ENCODE measurements at places on chromosomes 4 and X.

- no peak for DNase-seq
These were observed 115.9 kb downstream of the MAML3 start for GRCh38 chr4:140038031-140038533.

- DNase-seq = no peak
These were observed 208.8 kb downstream of the SH2D1A start for GRCh38 chrX:124555036-124555595.

- DNase-seq = no peak
These were observed 23.1 kb upstream of the C1GALT1C1 start for GRCh38 chrX:120653000-120653399.

- no peak for DNase-seq
These were observed 549.2 kb upstream of the AMOT start for GRCh38 chrX:113389846-113390245.

DNA sequence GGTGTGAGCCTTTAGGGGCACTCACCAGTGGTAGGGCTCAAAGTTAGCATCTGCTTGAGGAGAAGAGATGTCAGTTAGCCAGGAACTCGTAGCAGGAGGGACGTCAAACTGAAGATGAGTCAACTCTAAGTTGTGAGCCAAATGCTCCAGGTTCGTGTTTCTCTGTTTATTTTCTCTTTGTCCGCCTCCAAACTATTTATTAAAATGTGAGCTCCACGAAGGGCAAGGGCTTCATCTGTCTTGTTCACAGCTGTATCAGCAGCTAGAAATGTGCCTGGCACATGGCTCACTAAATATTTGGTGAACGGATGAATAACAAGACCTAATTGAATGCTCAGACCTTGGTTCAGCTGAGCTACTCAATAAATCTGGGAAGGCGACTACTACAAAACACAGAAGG lies 248.9 kb downstream of the BCOR start:
- no peak for DNase-seq

Data from CD4-positive, alpha-beta T cell treated with Interferon alpha-2 for 1 hour (primary cell).